ENCODE measurements at places on chromosomes 5 and 9.

DNA sequence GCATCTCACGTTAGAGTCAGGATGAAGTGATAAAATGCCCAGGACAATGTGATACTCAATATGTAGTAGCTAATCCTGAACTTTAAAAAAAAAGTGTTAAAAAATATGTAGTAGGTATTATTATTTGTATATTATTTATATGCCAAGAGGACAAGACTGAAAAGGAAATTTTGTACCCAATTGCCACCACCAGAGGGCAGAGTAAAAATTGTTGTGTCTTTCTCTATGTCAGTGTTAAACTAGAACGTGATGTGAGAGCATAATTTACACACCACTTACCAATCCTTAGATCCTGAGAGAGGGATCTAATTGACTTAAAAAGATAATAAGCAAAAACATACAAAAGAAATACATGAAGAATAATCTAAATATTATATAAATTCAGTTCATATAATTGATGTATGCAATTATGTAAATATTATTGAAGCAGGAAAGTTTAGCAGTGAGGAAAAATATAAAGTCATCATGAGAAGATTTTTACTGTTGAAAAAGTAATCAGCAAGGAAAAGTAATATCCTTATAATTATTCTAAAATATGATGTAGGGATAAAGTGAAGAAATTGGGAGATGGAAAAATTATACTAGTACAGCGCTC, 288.9 kb downstream of the RAB3C start:
- no peak for DNase-seq

GRCh38 chr5:96885518-96886338, 9.4 kb downstream of the ERAP2 start:
- DNase-seq, result no peak

GRCh38 chr9:81599837-81600236, 89.5 kb downstream of the TLE1 start:
- DNase-seq, result no peak

GRCh38 chr9:15851766-15852165, 298.9 kb downstream of the CCDC171 start:
- no peak for DNase-seq

DNA sequence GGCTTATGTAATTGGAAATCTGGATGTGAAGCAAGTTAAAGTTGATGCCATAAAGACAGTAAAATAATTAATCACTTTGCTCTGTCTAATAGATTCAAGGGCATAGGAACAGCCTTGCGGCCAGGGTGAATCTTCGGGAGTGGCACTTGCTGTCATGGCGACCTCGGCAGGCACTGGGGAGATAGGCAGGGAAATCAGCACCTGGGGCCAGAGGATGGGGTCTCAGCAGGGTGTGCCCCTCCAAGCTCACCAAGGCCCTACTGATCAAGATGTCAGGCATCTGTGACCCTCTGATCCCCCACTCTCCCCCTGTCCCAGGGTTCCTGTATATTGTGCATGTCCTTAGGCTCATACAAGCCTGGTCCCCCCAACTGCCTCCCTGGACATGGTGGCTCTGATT, 187.3 kb downstream of the MELK start:
- DNase-seq, result no peak

- no peak for DNase-seq
Observed at GRCh38 chr9:114170771-114171461, 15.6 kb downstream of the COL27A1 start.

Data from stimulated activated effector memory CD8-positive, alpha-beta T cell treated with anti-CD3 and anti-CD28 coated beads, Interleukin-12 subunit alpha, Interleukin-12 subunit beta, amount 100 ng/mL, for 72 hours (primary cell).